Trophoblast cell (in vitro differentiated cells and primary cell): ENCODE measurements at places on chromosomes 2 and 18.

DNA sequence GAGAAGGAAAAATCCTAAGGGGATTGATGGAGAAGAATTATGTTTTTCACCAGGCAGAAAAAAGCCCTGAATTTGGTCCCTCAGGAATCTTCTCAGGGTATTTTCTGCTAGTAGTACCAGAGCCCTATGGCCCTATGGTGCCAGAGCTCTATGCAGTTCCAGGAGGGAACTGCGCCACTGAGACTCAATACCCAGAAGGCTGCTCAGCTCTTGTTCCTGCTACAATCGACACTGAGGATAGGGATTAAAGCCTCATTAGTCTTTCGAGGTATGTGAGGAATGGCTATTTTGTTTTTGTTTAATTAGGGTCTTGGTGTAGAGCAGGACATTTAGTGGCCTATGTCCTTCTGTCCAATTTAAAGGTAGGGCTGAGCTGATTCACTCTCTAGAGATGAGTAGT is 21.7 kb upstream of the PPP3R1 start:
- DNase-seq = no peak

DNA sequence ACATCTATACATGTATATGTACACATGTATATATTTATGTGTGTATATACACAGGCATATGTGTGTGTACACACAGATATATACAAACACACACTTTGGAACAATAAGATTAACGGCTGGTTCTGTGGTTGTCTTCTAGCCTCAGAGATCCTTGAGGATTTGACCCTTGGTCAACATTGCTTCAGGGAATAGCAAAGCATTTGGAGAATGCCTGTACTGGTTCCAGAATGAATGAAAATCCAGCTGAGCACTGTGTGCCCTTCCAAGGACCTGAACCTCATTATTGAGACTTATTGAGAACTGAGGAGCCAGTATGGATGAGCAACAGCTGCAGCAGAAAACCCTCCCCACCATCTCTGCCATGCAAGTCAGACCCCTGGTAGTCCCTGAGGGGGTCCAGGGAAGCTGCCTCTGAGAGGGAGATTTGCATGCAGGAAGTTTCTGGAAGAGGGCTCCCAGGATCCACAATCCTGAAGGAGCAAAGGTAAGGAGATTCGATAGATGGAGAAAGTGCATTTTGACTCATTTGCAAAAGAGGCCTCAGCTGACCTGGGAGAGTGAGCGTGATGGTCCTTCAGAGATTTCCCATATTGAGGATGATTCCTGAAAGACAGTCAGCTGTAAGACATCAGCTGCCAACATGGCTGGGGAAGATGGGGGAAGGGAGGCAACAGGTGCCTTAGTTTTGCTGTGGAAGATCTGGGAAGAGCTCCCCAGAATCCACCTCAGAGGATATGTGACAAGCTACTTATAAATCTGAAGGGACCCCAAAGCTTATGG is 166.6 kb upstream of the NCKAP5 start:
- no peak for DNase-seq

- no peak for DNase-seq
Measured at GRCh38 chr2:43553341-43553855, 42.4 kb downstream of the THADA start.

GRCh38 chr2:111897924-111898702 is at the start of gene MERTK:
Gene MERTK (plus strand): TSS chr2:111898607. CDS start chr2:111898736, 129 bp downstream.
- peak; percentile 87 for DNase-seq

GRCh38 chr2:199624958-199625357 is 167.2 kb upstream of the SATB2 start:
- DNase-seq = peak; percentile 66

GRCh38 chr2:30280596-30281434 is 49.5 kb downstream of the LBH start:
- peak; percentile 91 for DNase-seq

- no peak for DNase-seq
Measured at GRCh38 chr2:190119257-190119656, 56.7 kb upstream of the MSTN start.

GRCh38 chr2:215188078-215188477 is 49.7 kb upstream of the ABCA12 start:
- no peak for DNase-seq

GRCh38 chr2:224925810-224926100 is 116.5 kb downstream of the DOCK10 start:
- DNase-seq = no peak

GRCh38 chr18:13067966-13068365 is 76.8 kb downstream of the CEP192 start:
- peak; percentile 47 for DNase-seq

GRCh38 chr18:76951456-76952247 is 129.3 kb downstream of the ZNF236 start:
- no peak for DNase-seq

DNA sequence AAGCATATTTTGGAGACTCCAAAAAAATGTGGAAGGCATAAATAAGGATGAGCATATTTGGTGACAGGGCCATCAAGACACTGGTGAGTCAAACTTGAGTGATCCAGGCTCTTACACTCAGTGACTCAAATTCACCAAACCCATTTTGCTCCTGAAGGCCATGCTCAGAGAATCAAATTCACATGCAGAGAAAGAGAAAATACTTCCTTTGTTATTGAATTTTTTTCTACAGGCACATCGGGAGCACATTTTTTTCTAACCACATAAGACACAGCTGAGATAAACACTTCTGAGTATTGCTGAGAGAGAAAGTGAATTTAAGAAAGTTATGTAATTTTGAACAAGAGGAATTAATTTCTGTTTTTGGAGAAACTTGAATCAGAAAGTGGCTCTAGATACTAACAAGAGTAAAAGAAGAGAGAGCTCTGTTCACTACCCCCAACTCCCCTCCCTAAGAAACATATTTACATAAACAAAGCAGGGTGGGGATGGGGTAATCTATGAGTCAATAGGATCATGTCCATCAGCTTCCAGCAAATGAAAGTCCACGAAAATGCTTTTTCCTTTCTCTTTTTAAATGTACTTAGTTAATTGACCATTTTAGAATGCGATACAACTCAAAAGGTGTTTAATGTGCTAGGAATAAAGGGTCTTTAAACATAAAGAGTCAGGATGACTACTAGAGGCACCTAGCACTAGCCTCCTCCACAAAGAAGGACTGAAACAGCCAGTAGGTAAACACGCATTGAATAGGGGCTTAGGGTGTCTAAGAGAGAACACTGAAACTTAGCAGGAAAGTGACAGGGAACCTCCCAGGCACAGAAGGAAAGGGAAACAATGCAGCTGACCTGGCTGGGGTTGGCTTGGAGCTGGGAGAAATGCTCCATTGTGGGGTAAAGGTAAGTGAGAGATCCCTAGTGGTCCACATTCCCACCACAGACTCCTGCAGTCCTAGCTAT is 152.3 kb downstream of the KCNE4 start:
- DNase-seq = no peak

GRCh38 chr2:112583497-112584133 is 794 bp upstream of the CHCHD5 start:
- DNase-seq = no peak

GRCh38 chr2:142937347-142937746 is 59.9 kb downstream of the KYNU start:
- no peak for DNase-seq

DNA sequence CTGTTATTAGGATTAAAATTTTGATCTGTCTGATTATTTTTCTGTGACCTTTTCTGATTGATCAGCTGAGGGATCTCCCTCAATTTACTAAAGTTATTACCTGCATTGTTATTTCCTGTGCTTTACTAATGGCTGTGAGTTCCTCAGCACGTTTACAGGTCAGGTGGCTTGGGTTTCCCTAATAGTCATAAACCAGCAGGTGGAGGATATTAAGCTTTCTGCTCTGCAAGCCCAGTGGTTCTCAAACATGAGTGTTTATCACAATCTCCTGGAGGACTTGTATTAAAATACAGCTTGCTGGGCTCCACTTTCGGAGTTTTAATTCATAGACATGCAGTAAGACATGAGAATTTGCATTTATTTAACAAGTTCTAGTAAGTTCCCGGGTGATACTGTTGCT is 22.4 kb upstream of the UGP2 start:
- no peak for DNase-seq

DNA sequence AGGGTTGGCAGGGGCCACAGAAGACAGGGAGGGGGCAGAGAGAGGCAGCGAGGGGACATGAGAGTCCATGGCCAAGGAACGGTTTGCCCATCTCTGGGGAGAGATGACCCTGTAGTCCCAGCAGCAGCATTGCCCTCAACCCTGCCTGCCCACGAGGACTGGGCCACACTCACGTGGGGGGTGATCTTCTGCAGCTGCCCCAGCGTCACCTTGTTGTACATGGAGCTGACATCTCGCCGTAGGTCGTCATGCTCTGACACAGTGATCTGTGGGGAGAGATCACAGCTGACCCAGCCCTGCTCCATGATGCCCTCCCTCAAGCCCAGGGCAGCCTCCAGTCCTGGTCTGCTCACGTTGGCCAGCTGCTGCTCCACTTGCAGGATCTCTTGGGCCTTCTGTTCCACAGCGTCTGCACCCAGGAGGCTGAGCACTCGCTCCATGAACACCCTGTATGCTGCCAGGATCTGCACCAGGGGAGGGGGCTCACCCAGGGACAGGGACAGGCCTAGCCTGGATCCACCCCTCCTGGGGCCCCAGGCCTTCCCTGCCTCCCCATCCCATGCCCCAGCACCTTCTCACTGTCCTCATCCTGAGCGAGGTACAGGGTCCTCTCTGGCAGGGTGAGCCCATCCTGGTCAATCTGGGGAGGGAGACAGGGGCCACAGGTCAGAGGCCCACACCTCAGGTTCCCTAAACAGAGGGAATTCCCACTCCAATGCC is 2.8 kb downstream of the ECEL1 start:
- DNase-seq = no peak

DNA sequence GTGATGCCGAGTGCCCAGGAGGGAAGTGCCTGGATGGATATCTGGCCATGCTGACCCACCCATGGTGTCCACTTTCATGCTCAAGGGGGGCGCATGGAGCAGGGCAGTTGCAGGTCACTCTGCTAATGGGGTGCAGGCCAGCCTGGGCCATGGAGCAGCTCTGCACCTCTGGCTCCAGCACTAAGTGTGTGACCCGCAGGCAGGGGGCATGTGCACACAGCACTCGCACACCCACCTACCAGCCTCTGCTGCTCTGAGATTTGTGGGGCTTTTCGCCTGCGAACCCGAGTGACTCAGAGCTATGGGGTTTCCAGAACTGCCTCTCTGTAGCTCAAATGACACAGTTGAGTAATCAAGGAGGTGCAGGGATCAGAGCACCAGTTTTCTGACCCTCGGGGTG is 66.2 kb downstream of the CYP26B1 start:
- no peak for DNase-seq

GRCh38 chr2:86426271-86426670 is 14.9 kb upstream of the KDM3A start:
- DNase-seq = no peak

GRCh38 chr2:190627448-190628412 is 21.2 kb upstream of the NAB1 start:
- DNase-seq = no peak

DNA sequence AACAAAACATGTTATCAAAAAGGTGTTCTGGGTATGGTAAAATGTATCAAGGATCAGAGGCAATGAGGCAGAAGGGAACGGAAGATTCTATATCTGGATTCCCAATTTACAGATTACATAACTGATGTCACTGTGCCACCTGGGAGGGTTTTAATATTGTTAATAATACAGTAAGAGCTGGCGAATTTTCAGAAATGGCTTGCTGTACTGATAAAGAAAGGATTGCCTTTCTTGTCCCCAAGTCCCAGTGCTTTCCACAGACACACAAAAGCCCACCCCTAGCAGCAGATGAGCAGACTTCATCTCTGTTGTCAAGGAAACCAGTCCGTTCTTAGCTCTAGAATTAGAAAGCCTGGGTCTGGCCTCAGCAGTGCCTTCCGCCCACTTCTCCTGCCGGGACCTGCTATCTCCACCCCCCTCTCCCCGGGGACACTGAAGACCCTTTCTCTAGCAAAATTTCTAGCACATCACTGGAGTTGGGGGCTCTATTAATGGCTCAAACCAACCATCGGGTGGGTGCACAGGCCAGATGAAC is 34.3 kb downstream of the ADD2 start:
- DNase-seq = no peak

- DNase-seq = peak; percentile 67
Measured at GRCh38 chr2:47043142-47043890, 111.8 kb downstream of the STPG4 start.

- DNase-seq = no peak
Measured at GRCh38 chr18:11163665-11164064, 14.3 kb upstream of the PIEZO2 start.

DNA sequence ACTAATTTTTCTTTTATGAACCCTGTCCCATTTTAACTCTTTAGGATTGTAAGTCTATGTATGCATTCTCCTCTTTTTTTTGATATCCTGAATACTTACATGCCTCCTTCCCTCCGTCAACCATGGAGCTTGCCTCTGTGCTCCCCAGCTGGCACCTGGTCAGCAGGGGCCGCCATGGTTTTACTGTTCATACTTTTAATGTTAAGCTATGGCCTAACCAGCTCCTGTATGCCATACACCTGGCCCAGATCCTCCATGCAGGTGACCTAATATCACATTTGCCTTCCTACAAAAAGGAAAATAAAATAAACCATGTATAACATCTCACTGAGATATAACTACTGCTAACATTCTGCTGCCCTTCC is 283.1 kb upstream of the TRIB2 start:
- no peak for DNase-seq

GRCh38 chr2:104844807-104845551 is 8.9 kb upstream of the POU3F3 start:
- DNase-seq = no peak

GRCh38 chr2:206083602-206084438 is 2.2 kb downstream of the INO80D start:
- no peak for DNase-seq

- no peak for DNase-seq
Measured at GRCh38 chr18:1542230-1542774, 637.6 kb downstream of the ADCYAP1 start.

DNA sequence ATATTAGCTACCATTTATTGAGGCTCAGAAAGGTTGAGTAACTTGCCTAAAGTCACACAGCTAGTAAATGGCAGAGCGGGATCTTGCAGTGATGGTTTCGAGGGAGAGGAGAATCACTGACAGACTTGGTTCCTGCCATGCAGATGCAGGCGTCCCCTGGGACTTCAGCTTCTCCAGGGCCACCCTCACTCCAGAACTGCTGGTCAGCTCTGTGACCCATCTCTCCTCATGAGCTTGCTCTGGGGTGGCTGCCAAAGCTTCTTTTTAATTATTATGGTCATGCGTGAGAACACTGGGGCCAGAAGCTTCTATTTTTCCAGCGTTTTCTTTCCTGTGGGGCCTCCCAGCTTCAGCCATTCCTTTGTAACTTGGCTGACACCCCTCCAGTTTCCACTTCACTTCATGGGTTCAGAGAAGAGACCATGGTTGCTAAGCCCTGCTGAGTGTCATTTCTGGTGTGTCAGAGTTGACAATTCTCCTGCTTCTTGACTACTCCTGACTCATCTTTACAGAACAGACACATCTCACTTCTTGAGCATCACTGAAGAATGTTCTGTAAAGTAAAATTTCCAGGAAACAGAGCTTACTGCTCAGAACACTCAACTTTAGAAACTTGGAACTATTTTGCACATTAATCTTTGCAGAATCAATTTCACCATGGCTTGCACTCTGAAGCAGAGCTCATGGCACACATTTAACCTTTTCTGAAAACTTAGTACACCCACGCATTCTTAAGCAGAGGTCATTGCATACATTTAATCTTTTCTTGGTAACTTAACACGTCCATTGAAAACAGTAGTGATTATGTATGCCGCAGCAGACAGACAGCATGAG is 70.4 kb downstream of the IL1R2 start:
- DNase-seq = no peak

- DNase-seq = no peak
Measured at GRCh38 chr2:242011516-242011915, 142.0 kb downstream of the RTP5 start.

- peak; percentile 11 for DNase-seq
Measured at GRCh38 chr2:219104107-219105035, 43.6 kb upstream of the IHH start.
